ENCODE measurements at places on chromosomes 16 and 17.

DNA sequence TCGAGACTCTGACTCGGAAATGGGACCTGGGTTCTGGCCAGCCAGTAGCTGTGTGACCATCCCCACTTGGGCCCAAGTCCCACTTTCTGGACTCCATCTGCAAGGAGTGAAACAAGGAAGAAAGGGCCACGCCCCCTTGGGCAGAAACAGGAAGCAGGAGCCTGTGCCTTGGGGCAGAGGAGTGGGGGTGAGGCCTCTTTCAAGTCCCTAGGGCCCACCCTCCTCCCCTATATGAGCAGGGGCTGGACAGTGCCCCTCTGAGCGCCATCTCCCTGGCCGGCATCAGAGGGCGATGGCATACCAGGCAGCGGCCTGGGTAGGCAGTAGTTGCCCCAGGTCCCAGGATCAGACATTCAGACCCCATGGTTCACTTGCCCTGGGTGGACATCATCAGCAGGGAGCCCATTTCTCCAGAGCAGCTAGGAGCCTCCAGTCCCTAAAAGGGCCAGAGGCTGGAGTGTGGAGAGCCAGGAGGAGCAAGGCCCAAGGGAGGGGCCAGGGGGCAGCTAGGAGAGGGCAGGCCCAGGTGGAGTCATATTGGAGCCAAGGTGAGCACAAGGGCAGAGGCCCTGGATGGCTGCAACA lies 7.1 kb downstream of the BCAR1 start:
- DNase-seq = no peak

- no peak for DNase-seq
Observed at GRCh38 chr16:17397499-17397891, 73.3 kb downstream of the XYLT1 start.

DNA sequence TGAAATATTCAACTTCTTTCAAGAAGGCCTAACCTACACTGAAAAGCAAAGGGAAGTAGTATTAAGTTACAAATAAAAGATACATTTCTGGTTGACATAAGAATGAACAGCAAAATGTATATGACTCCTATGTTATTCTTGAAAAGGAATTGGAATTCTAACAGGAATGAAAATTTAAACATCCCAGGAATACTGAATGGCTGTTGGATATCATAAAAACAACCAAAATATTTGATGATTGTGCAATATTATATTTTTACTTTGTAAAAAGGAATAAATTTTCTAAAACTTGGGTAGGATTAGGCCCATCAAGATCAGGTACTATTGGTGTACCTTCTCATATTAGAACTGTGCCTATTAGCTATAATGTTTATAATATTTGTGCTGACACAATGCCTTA lies 50.0 kb downstream of the CYB5B start:
- no peak for DNase-seq

GRCh38 chr17:67074781-67075180 lies 30.4 kb downstream of the CACNG1 start:
- no peak for DNase-seq

DNA sequence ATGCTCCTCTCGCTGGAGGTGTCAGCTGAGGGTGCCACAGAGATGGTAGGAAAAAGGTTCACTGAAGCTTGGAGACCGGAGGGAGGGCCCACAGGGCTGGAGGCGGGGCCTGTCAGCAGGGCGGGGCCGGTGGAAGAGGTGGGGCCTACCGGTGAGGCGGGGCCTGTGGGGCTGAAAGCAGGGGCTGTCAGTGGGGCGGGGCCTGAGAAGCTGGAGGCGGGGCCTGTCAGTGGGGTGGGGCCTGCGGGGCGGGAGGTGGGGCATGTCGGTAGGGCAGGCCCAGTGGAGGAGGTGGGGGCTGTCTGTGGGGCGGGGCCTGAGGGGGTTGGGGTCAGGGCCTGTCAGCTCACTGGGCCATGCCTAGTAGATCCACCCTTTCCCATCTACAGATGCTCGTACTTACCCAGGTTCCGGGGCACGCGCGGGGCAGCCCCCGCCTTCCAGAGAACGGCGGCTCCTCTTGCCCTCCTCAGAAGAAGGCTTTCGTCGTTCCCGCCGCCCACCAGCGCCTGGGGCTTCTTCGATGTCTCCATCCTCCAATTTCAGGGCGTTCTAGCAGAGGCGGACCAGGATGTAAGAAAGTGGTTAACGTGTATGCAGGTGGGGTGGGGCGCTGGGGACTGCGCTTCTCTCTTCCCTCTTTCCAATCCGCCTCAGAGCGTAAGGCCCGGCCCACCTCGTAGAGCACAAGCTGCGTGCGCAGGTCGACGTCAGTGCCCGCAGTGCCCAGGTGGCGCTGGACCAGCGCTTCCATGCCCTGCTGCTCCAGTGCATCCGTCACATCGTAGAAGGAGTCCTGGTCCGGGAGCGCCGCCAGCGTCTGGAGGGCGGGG lies 9.8 kb downstream of the TMEM208 start:
- DNase-seq = no peak

GRCh38 chr17:57872536-57872935 lies 22.7 kb upstream of the MRPS23 start:
- DNase-seq = no peak

DNA sequence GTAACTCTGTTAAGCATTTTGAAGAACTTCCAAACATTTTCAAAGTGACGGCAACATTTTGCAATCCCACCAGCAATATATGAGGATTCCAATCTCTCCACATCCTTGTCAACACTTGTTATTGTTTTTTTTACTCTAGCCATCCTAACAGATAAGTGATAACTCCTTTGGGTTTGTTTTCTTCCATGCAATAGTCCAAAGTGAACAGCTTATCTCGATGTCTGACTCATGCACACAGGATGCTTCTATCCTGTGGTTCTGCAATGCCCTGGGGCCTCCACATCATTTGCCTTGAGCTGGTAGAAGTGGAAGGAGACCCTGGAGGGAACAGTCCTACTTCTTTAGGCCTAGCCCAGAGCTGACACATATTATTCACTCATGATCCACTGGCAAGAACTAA lies 13.0 kb downstream of the TLE7 start:
- no peak for DNase-seq

GRCh38 chr16:426906-427249 lies 1.4 kb downstream of the RAB11FIP3 start:
- DNase-seq = no peak

DNA sequence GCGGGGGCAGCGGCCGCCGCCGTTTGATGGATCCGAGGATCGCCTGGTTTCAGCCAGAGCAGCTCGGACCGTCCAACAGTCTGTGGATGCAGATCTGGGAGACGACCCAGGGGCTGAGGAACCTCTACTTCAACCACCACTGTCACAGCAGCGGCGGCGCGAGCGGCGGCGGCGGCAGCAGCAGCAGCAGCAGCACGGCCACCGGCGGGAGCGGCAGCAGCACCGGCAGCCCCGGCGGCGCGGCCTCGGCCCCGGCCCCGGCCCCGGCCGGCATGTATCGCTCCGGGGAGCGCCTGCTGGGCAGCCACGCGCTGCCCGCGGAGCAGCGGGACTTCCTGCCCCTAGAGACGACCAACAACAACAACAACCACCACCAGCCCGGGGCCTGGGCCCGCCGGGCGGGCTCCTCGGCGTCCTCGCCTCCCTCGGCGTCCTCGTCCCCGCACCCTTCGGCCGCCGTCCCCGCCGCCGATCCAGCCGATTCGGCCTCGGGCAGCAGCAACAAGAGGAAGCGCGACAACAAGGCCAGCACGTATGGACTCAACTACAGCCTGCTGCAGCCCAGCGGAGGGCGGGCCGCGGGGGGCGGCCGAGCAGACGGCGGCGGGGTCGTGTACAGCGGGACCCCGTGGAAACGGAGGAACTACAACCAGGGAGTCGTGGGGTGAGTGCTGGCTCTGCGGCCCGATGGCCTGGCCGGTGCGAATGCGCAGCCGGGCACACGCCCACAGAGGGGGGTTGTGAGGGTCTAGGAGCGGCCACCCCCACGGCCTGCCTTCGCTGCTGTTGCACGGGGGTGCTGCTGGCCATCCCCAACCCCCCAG lies 702 bp downstream of the TENT4B start:
- DNase-seq = no peak

DNA sequence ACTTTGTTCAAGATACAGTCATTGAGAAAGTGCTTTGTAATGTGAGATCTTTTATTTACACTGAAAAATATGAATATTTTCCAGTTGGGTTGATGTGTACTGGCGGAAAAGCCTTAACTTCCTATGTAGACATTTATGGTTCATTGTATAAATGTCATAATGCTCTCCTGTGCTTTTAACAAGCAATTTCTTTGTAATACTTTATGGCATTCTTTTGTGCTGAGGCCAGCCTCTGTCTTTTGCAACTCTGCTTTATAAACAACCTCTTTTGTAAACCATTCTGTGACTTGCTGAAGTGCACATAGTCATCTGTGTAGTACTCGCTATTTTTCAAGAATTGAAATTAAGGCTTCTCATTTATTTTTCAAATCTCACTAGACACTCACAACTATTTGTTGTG lies 291.2 kb downstream of the CDH11 start:
- no peak for DNase-seq

DNA sequence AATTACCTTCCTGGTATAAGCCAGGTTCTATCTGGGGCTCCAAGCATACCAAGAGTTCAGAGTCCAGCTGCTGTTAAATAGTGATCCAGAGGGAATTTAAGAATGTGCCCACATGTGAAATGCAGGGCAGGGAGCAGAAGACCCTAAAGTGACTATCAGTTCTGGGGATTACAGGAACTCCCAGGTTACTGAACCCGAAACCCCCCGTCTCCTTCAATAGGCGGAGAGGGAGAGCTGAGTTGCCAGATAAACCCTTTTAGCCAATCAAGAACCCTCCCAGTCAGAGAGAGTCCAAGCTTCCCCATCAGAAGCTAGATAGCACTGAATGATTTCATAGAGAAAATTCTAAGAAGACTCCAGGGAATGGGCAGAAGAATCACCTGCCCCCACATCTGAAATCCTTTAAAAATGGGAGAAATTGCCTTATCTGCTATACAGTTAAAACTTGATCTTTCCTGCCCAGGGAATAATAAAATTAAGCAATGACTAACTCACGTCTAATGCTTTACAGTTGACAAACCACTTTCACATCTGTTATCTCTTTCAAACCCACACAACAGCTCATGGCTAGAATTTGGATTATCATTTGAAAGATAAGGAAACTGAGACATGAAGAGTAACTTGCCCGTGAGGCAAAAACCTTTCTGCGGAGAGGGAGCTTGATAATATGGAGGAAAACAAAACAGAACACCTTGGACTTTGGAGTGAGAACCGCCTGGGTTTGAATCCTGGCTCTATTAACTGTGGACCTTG lies 10.2 kb downstream of the NOG start:
- DNase-seq = no peak

DNA sequence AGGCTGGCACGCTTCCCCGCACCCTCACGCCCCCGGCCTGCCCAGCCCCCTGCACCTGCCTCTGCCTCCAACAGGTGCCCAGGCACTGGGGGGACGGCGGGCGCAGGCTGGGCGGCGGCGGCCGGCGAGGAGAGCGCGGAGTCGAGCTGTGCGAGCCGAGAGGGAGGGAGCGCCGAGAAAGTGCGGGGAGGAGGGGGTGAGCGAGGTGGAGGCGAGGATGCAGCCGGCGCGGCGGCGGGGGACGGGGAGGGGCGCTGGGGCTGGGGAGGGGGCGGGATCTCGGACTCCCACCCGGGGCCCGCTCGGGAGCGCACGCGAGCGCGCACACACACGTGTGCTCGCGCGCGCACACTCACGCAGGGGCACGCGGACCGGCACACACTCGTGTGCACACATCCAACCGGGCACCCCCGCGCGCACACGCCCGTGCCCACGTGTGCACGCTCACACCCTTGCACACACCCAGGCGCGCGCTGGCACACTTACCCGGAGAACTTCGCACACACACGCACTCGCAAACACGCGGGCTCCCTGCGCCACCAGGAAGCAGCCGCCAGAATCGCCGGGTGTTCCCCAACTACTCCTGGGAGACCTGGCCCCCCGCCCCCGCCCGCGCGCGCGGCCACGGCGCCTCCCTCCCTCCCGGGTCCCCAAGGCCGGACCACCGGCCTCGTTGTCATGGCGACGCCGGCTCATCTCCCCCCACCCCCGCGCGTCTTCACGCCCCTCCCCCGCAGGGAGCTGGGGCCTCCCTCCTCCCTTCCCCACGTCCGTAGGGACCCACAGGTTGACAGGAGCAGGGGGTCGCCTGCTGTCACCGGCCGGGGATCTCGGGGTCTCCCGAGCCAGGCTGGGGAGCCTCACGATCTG lies at the start of gene DOC2A:
Gene DOC2A (minus strand): TSS at position 184 of the 870 bp plus-strand sequence. CDS start 805 bp downstream, outside the sequence.
- no peak for DNase-seq

DNA sequence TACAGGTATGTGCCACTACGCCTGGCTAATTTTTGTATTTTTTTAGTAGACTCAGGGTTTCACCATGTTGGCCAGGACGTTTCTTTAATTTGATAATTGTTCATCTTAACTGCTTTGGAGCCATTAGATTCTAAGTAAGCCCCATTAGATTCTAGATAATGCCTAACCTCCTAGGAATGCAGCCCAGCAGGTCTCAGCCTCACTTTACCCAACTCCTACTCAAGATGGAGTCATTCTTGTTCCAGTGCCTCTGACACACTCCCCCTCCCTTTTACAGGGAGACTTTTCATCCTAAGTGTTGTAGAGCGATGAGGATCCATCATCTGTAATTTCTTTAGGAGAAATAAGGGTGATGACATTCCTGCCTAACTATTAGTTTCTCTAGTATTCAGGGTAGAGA lies 23.7 kb upstream of the MILR1 start:
- DNase-seq = no peak

- no peak for DNase-seq
Observed at GRCh38 chr16:54027558-54027957, 259.0 kb downstream of the IRX3 start.

GRCh38 chr17:39212195-39212810 lies 12.2 kb downstream of the RPL19 start:
- DNase-seq = no peak

- DNase-seq = no peak
Observed at GRCh38 chr16:49688036-49688697, 167.7 kb downstream of the ZNF423 start.

DNA sequence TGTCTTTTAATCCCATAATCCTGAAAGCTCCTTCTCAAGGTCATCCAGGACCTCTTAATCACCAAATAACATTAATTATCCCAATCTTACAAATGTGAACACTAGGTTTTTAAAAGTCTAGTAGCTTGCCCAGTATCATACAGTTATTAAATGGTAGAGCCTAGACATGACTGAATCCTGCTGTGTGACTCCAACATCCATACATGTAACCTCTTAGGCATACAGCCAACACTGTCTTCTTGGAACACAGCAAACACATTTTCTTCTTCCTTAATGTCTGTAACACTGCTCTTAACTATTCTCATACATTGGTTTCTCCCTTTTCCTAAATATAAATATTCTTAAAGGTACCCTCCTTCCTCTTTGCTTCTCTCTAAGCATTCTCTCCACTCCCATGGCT lies 13.7 kb downstream of the BRIP1 start:
- DNase-seq = no peak
